ENCODE measurements at places on chromosomes 2 and 18. TPM values are rescaled to one million over a fixed set of nuclear protein-coding genes. Genes with fewer than 3 reads are reported as not detected.

Gene CFC1
- total RNA-seq, result not detected

Gene PSMA8
- total RNA-seq, result not detected

Gene C2orf78
- total RNA-seq, result not detected

Gene RFTN2
- total RNA-seq, result 5.9 TPM

Gene TSPYL6
- 0.10 TPM for total RNA-seq

Gene HAAO
- total RNA-seq, result not detected

Gene CBLN2
- 0.98 TPM for total RNA-seq

Gene OSBPL6
- total RNA-seq, result 6.7 TPM

Gene TEKT4
- not detected for total RNA-seq

Gene RTKN
- 17.0 TPM for total RNA-seq

Gene TUBA4B
- total RNA-seq, result not detected

Gene TLK1
- total RNA-seq, result 18.3 TPM

Gene LINC00305
- not detected for total RNA-seq

Gene HOXD12
- total RNA-seq, result not detected

All from vein endothelial cell (primary cell).